NCI-H774 (cell line): ENCODE measurements at places on chromosomes 2 and 18.

GRCh38 chr18:40911041-40911440 is 1044.0 kb upstream of the PIK3C3 start:
- DNase-seq = no peak

GRCh38 chr2:46273919-46274318 is 23.3 kb upstream of the EPAS1 start:
- DNase-seq = no peak

- DNase-seq = no peak
These were observed 630.5 kb downstream of the TDRD15 start for GRCh38 chr2:21754164-21754788.

DNA sequence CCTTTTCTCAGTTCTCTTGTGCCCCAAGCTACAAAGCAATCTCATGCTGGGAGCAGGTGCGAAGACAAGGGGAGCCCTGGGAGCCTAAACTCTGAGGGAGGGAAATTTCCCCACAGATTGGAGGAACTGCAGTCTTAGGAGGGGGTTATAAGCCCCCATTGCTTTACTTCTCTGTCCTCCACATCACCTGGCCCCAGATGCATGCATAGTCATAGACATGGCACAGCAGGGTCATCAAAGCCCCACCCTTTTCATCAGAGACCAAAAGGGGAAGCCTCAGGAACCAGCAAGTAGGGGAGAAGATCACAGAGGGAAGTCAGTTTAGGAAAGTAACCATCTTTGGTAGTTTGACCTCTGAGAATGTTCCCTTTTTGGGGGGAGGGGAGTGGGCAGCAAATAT is 33.7 kb downstream of the LANCL1 start:
- DNase-seq = no peak

DNA sequence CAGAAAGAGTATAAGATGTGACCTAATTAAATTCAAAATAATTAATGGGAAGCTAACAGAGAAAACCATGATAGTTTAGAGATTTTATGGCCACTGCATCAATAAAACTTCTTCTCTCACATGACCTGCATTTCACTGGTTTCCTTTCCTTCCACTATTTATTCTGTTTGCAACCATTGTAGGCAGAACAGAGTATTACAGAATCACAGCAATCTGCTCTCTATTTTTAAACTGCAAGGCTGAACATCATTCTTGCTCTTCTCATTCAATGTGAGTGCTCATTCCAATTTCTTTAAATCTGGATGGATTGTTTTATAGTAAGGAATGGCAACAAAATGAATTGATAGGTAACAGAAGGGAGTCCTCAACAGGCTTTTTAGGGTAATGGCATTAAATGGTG is 715.5 kb upstream of the RAB6C start:
- DNase-seq = no peak

GRCh38 chr2:46537046-46537445 is 57.7 kb downstream of the TMEM247 start:
- no peak for DNase-seq

GRCh38 chr2:235541838-235542549 is 48.2 kb downstream of the AGAP1 start:
- DNase-seq = no peak

- DNase-seq = no peak
These were observed 1262.2 kb upstream of the PIK3C3 start for GRCh38 chr18:40692871-40693270.

- DNase-seq = no peak
These were observed 65.3 kb downstream of the TPO start for GRCh38 chr2:1478311-1479305.

- DNase-seq = no peak
These were observed 252.9 kb downstream of the PRKCE start for GRCh38 chr2:45904267-45904945.

GRCh38 chr2:60407398-60407797 is 146.1 kb downstream of the BCL11A start:
- no peak for DNase-seq

- DNase-seq = no peak
These were observed 28.2 kb downstream of the SIX2 start for GRCh38 chr2:44980751-44981713.

DNA sequence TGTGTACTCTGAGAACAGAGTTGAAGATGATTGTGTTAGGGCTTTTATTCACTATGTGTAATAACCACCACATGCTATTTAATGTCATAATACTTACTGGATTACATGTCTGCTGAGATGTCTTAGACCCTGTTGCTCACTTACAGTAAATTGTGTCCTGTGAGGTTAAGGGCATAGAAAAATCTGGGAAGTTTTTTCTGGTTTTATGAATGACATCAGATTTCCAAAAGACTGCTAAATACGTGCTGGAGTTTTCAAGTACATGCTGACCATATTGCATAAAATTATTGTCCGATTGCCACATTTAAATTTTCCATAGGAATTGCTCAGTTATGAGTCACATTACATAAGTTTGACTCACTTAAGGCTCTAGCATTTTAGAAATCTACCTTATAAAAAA is 96.7 kb upstream of the COL5A2 start:
- no peak for DNase-seq

DNA sequence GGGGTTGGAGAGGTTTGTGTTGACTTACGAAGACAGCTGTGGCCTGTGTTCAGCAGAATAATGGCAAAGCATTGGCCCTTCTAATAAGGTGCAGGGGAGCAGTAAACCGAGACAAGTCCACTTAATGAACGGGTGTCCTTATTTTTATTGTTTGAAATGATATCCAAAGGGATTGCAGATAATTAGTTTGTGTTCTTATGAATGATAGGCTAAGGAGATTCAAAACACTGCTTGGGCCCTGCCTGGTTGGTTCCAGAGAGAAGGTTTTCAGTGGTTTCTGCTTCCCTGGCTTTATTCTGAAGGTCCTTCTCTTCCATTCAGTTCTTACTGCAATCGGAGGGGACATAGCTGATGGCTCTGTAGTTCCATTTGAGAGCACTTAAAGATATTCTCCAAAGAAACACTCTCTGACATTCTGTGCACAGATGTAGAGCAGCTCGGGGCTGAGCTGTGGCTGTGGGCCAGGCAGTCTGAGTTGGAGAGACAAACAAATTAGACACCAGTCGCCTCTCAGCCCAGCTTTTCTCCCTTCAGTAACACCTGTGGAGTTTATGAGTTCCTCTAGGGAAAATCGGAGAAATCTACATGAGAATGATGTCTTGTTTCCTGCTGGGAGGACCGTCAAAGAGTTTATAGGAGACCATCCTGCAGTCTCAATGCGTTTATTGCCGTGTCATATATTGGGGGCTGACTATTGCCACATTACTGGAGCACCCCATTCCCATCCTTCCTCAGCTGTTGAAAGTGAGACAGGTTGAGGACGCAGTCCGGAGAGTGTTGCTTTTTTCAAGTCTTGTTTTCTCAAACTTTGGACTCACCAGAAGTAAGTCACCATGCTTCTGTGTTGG is 6.5 kb downstream of the GREB1 start:
- peak; percentile 66 for DNase-seq

- DNase-seq = no peak
These were observed 285.7 kb upstream of the UBE2E3 start for GRCh38 chr2:180694445-180695421.

DNA sequence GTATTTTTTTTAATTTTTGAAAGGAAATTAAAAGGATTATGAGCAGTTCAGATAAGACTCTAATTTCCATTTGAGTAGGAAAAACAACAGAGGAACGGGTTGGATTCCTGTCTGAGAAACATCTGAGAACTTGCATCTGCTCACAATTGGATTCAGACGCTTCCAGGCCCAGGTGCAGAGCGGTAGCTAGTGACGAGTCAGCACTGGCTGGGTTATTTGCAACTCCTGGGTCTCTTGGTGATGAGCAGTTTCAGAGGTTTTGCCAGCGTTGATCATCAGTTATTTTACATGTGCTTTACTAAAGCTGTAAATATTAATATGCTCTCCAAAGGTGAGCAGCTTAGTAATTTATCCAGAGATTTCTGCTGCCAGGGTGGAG is 39.1 kb upstream of the B3GNT7 start:
- no peak for DNase-seq

DNA sequence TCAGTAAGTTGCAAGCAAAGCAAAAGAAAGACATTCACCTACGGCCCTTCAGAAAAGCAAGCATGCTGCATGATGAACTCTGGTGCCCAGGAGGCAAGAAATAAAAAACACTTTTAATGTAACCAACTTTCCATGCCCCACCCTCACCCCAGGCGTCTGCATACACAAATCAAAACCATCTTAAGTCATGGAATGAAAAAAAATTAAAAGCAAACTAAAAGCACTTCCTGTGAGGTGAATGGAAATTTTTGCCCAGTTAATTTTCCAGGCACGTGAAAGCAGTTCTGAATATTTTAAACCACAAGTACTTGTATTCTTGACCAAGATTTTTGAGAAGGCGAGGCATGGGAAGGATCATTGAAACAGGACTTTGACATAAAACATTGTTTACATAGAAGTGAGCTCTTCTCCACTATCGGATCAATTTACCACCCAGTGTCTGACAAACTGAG is 2.5 kb upstream of the ICOS start:
- DNase-seq = no peak

DNA sequence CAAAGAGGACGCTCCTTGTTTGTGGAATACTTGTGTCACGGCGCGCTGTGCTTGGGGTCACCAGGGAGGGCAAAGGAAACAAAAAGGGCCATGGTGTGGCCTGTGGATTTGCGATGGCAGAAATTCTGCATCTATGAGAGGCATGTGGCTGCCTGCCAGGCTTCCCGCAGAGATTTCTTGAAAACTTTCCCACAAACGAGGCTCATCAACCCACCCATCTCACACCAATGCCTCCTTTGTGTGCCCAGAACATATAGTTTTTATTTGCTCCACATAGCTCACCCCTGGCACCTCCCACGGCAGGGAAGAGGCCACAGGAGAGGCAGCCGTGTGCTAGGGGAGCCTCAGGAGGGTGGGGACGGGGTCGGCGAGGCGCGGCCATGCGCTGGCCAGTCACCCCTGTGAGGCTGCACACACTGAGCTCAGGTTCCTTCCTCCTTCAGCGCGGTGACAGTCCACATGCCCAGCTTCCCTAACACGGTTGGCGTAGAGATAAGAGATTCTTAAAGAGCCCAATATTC is 100.3 kb downstream of the MBP start:
- DNase-seq = no peak

DNA sequence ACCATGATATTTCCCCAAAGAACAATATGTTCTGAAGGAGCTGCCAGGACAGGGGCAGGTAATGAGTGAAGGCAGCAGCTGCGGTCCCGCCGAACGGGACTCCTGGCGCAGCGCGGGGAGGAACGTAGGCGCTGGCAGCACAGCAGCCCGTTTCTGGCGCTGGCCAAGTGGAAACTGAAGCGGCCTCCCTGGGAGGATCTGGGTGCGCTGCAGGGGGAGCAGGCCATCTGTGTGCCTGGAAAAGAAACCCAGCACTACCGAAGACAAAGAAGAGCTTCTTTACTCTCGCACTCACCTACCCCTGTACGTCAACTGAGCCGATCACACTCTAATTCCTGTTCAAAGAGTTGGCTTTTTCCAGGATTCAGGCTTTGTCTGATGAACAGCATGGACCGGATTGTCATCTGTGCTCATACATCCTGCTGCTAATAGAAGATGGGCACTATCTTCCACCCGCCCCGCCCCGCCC is 11.8 kb downstream of the G6PC2 start:
- no peak for DNase-seq

- DNase-seq = no peak
These were observed 62.4 kb upstream of the SKOR2 start for GRCh38 chr18:47313901-47314300.

GRCh38 chr2:173705656-173706055 is 259.5 kb downstream of the SP3 start:
- no peak for DNase-seq

- no peak for DNase-seq
These were observed 112.2 kb upstream of the FZD5 start for GRCh38 chr2:207881902-207882301.

DNA sequence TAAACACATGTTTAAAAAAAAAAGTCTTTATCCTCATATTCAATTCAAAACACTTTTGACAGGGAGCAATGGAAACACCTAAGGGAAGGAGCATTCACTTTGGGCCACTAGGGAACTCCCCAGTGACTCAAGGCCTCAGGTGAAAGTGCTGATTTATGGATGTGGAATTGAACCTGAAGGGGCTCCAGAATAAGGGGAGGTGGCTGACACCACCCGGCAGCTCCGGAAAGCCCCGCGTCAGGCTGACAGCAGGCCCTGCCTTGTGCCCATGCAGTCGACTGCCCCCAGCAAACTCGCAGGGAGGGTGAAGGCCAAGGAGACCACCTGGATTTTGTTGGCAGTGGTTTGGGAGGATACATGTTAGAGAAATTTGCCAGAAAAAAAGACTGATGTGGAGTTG is 275.3 kb upstream of the NCKAP5 start:
- DNase-seq = no peak

DNA sequence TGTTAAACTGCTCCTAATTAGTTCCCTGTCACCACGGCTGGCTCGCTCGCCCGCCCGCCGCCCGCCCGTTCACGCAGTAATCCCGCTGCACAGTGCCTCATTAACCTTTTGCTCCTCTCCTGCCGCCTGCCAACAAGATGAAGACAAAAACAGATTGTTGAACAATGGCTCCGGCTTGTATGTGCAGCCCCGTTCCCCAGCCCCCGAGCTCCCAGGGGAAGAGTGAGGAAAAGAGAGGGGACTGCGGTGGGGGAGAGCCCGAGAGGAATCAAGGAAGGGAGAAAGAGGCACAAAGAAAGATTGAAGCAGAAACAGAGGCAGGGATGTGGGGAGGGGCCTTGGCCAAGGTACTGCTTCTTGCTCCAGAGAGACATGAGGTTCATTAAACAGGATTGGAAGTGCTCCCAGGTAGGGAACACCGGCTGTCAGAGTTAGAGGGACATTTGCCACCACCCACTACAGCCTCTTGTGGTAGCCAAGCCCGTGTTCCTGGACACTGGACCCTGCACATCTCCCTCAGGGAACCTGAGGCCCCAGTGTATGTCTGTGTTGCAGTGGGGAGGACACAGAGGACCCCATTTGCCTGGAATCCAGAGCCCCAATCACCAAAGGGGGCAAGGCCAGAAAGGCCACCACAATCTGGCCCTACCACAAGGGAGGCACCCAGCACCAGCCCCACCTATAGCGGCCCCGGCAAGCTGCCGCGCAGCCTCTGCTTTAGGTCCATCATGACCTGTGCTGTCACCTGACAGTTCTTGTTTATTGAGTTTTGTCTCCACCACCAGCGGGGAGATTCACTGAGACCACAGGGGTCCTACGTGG is 38.1 kb downstream of the EMX1 start:
- DNase-seq = no peak

DNA sequence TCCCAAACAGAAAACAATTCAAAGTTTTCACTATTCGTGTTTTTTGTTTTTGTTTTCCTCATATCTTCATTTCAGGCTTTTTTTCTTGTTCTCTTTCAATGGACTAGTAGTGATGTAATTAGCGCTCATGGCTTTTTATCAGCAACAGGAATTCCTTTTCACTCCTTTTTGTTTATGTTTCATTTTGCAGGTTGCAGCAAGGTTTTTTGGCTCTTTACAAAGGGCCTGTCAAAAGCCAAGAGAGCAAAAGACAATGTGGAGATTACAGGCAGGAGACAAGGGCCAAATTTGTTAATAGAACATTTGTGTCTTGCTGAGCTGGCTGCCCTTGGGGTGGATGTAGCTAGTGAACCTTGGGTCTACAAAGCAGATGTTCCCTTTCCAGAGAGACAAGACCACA is 467.4 kb upstream of the CDH20 start:
- no peak for DNase-seq
